ENCODE measurements at places on chromosomes 4 and X.

GRCh38 chrX:121864561-121864960 lies 817.2 kb downstream of the GLUD2 start:
- no peak for DNase-seq

- peak; percentile 78 for DNase-seq
Observed at GRCh38 chrX:40169193-40170101, 71.7 kb upstream of the BCOR start.

- no peak for DNase-seq
Observed at GRCh38 chr4:175325230-175325629, 407.1 kb downstream of the ADAM29 start.

DNA sequence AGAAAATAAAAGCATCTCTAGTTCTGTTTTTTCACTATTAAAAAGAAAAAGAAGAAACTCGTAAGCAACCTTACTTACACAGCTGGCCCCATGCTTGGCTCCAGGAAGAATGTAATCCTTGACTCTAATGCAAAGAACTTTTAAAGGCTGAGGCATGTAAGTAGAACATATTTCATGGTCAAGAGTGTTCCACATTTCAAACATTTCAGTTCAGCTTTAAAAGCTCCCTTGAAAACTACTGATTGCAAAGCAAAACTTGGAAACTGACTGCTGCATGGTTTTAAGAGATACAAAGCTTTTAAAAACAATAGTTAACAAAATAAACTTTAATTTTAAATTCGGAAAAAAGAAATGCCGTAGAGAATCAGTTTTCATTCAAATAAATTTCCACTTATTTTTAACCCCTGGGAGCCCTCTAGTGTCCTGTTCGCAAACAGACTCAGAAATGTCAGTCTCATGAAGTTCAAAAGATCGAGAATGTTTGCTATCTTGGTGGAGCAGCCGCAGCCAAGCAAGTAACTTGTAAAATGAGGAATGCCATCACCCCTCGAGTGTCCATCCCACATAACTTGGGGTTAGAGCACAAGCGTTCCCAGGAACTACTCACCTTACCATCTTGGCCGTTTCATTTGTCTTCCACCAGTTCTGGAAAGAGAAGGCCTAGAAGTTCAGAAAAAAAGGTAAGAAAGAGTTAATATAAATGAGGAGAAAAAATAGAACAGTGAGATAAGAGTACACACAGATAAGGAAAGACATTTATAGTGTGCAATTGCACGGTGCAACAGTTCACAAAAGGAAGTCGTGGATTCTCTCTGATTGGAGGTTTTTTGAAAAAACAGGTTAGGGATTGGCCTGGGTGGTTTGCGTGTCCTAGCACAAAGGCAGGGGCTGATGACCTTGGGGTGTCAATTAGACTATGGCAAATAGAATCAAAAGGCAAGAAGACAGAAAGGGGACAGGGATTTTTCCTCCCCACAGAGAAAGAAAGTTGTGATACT lies at the start of gene GASK1B:
Gene GASK1B, minus strand, starts transcription at position 765 of the 998 bp plus-strand sequence. CDS start 1,650 bp downstream, outside the sequence.
- DNase-seq, result peak; percentile 26

DNA sequence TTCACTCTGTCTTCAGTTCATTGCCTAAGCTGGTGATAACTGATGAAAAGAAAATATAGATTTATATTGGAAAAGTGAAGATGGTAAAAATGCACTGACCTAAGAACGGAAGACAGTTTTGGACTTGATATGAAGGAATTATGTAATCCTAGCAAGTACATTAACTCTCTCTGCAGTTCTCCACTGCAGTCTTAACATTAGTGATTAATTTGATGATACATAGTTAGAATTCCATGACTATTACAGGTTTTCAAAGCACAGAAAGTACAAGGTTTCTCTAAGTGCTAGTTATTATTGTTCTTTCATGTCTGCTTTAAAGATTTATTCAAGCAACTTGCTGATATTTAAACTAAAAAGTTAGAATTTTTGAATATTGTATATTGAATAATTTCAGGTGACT lies 1591.7 kb upstream of the ADGRL3 start:
- DNase-seq, result no peak

DNA sequence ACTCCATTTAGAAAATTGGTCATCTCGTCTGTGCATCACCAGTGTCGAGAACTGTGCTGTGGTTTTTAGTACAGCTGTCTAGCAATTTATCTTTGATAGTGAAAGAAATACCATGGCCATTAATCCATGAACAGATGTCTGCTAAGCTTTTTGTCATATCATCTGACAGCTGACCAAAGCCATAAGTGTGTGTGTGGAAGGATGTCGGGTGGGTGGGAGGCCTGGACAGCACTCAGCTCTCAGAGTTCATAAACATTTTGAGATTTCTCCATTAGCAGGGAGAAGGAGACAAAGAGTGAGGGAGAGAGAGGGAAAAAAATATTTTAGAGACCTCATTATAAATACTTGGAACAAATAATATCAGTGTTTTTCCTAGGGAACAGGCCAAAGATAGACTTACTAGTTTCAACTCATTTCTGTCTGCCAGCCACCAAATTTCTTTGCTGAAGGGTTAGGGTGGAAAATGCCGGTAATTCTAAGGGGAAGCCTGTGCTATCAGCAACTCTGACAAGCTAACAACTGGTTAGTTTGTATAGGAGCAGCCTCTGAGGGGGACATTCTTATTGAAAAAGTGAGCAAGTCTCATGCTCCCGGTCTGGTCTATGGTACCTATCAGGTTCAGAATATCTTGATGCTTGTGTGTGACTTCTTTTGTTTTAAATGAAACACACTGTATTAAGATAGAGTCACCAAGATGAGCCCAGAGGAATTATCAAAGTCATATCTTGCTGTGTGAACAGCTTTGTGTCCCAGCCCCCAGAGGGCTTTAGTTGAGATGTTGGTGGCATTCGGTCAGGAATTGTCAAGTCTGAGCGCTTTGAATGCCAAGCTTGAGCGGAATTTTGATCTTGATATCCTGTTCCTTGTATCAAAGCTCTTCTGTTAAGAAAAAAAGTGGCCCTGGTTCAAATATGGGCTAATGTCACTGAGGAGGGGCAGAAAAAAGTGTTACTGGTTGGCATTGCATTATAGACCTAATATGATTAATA lies 41.9 kb upstream of the PDLIM3 start:
- DNase-seq, result no peak

DNA sequence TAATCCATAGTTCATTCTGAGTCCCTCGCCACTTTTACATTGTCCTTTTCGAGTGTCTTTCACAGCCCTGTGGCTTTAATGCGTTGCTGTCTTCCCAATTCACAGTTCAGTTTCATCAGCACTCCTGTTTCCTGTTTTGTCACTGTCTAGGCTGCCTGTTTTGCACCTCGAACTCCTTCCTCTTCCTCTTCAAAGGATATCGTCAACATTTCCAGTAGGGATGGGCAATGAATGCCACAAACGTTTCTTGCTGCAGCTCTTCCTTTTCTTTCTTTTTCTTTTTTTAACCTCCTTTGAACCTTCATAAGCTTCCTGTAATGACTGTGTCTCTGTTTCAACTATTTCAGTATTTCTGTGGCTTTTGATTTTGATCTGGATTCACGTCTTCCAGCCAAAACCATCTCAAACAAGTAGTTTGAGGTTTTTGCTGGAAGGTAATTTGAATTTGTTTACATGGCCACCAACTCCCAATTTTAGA lies 105.4 kb downstream of the ANXA3 start:
- peak; percentile 75 for DNase-seq

- DNase-seq, result no peak
Observed at GRCh38 chr4:134375775-134376174, 174.2 kb upstream of the PABPC4L start.

- DNase-seq, result no peak
Observed at GRCh38 chrX:146264763-146265375, 447.2 kb downstream of the SLITRK2 start.

DNA sequence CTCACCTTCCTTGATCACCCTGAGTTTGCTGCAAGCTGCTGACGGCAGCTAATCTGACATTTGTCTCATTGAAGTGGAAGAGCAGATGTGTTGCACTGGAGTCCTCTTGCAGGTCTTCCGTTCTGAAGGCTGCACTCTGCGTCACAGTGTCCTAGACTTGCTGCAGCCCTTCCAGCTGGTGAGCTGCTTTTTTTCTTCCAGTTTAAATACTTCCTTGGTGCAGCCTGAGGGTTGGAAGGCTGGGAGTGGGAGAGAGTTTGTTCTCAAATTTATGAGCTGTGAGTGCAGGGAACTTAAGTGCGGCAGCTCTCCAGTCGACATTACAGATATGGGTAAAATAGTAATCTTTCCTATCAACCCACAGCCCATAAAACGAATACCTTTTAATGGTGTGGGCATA lies 303.6 kb upstream of the FAT1 start:
- DNase-seq, result no peak

GRCh38 chr4:185394568-185395237 lies 1.0 kb downstream of the LRP2BP start:
- DNase-seq, result no peak

DNA sequence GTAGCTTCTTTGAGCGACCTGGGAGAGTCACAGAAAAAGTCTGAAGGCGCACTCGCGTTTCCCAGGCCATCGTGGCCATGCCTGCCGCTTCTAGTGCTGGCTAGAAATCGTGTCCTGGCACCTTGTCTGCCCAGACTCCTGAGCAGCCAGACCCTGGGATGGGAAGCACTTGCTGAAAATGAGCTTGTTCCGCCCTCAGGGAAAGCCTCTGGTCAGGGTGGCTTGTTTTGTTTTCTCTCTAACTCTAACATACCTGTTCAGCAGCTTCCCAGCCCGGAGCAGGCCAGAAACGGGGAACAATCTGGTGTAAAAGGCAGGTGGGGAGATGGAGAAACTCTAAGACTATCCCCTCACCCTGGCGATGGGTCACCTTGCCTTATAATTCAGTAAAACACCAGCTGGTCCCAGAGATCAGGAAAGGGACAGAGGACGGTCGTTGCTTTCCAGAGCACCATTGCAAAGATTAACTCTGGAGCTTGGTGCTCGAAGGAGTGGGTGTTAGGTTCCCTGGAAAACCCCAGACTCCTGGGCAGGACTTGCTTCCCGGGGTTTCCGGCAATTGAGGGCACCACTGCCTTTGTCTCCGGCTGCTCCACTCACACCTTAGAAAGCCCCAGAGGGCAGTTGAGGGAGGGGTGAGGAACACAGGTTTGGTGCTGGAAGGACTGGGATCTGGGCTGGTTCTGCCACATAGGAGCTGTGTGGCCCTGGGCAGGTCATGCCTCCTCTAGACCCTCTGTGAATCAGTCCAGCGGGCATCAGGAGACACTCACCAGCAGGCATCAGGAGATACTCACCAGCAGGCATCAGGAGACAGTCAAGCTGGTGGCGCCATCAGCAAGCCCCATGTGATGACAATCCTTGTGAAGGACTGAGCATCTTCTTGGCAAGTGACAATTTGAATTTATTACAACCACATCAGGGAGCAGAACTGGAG lies 4.5 kb upstream of the SH3TC1 start:
- no peak for DNase-seq

DNA sequence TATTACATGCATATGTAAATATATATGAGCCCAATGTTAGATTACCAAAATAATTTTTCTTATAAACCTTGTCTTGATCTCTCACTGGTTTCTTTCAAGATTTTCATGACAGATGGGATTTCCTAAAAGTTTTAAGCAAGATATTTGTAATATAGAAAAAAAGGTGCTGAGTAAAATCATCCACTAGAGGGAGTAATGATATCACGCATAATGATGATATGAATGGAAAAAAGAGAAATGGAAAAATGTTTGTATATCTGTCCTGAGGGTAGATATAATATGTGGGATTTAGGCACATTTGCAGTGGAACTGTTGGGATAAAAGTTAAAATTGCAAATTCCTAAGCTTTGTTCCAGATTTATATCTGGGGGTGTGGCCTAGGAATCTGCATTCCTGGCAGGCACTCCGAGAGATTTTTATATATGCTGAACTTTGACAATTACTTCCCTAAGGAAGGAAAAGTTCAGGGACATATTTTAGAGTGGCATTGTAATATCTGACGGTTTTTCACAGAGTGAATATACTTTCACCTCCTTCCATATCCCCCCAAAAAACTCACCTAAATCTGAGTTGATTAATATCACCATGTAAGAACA lies 60.5 kb downstream of the TMA16 start:
- DNase-seq, result no peak

DNA sequence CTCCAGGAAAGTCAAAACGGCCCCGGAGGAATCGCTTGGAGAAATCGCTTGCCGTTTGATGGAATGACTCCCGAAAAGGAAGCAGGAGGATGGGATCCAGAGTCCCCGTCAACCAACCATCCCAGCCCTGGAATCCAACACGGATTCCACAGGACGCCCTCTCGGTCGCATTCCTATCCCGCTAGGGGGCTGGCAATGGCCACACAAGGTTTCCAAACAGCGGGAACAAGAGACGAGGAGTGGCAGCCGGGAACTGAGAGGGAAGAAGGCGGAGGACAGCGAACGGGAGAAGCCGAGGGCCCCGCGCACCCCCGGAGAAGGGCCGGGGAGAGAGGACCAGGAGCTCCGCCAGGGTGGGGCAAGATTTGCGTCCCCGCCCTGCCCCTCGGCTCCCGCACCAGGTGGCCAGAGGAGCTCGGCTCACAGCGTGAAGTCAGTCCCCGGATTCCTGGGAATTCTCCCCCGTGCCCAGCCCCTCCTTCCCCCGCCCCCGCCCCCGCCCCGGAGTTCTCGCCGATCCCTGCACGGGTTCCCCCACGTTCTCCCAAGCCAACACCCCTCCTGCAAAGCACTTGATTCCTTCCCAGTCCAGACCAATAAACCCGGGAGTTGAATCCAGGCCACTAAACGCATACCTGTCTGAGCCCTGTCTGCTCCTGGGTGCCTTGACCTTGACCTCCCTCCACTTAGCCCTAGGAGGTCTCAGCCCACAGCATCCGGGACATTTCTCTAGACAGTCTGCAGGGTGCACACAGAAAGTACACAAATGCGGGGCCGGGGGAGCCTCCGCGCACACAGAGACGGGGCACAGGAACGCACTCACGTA lies 1.4 kb downstream of the PDZD4 start:
- no peak for DNase-seq

DNA sequence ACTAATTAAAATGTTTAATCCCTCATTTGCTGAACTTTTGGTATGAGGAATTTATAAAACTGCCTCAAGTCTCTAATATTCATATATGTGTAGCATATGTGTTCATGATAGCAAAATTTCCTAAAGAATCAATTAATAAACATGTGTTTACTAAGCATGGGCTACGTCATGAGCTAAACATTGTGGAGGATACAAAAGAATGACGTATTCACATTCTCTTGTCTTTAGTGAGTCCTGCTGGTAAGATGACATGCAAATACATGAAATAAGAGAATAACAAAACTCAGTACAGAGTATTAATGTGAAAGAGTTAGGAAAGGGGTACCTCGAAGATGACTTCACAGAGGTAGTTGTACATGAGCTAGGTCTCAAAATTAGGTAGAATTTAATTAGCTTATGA lies 121.9 kb upstream of the POF1B start:
- DNase-seq, result no peak

- DNase-seq, result no peak
Observed at GRCh38 chrX:12339921-12340320, 201.6 kb downstream of the FRMPD4 start.

GRCh38 chr4:165454426-165454825 lies 75.6 kb downstream of the CPE start:
- no peak for DNase-seq

- no peak for DNase-seq
Observed at GRCh38 chr4:72970756-72971155, 98.8 kb downstream of the COX18 start.

- DNase-seq, result no peak
Observed at GRCh38 chr4:61320631-61321030, 120.5 kb downstream of the ADGRL3 start.
